ENCODE measurements at places on chromosomes 7 and 10.

- no peak for DNase-seq
These were observed 72.6 kb downstream of the AP3M1 start for GRCh38 chr10:74078037-74078436.

DNA sequence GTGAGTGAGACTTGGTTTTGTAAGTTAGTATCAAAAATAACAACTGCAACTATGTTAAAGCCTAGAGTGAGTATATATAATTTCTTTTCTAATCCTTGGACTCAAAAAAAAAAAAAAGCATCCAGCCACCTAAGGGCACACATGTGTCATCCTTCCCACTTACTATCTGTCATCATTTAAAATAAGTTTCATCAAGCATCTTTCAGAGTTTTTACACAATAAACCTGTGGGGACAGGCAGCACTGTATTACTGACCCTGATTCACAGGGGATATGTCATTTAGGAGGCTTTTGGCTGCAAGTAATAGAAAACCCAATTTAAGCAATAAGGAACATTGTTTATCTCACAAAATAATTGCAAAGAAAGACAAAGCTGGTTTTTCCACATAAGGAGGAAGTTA is 32.3 kb upstream of the OSBPL3 start:
- no peak for DNase-seq

GRCh38 chr10:73768881-73769280 is 13.0 kb upstream of the CHCHD1 start:
- DNase-seq = no peak

DNA sequence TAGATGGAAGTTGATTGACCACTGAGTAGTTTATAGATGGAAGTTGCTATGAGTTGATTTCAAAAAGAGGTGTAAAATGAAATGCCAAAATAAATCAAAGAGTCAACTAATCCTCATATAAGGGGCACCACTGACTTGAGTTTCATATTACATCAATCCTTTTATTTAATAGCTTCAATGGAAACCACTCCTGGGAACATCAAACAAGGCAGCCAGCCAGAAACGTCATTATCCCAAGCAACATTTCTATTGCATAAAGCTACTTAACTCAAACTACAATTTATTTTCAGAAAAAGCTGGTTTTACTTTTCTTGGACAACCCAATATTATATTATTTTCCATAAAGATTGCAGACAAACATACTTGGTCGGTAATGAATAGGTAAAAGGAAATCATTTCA is 162.1 kb downstream of the TSPAN12 start:
- no peak for DNase-seq

- DNase-seq = no peak
These were observed 163.6 kb downstream of the HGF start for GRCh38 chr7:81606078-81606863.
